ENCODE measurements at places on chromosomes 2 and 18. TPM values are rescaled to one million over a fixed set of nuclear protein-coding genes. Genes with fewer than 3 reads are reported as not detected.

Gene WDR7
- 13.7 TPM for total RNA-seq

Gene TMEM247
- total RNA-seq = not detected

GRCh38 chr2:1403565-1403964, 9.7 kb upstream of the TPO start:
- no peak for DNase-seq

GRCh38 chr2:53202063-53202462, 565.5 kb upstream of the CHAC2 start:
- peak; percentile 74 for DNase-seq

DNA sequence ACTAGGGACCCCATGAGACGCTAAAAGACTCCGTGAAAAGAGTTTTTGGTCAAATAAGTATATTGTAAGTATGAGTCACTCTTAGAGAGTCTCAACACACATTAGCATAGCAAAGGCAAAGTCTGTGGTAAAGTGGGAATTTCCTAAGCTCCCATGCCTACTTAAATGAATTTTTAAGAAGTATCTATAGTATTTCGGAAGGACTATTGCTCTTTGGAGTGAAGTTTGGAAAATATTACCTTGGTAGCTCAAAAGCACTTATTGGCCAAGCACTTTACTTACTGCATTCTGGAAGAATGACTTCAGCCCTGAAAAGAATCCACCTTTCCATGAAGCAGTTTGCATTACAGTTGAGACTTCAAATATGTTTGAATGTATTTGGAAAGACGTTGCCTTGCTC, 57.1 kb downstream of the CAVIN2 start:
- peak; percentile 7 for DNase-seq

DNA sequence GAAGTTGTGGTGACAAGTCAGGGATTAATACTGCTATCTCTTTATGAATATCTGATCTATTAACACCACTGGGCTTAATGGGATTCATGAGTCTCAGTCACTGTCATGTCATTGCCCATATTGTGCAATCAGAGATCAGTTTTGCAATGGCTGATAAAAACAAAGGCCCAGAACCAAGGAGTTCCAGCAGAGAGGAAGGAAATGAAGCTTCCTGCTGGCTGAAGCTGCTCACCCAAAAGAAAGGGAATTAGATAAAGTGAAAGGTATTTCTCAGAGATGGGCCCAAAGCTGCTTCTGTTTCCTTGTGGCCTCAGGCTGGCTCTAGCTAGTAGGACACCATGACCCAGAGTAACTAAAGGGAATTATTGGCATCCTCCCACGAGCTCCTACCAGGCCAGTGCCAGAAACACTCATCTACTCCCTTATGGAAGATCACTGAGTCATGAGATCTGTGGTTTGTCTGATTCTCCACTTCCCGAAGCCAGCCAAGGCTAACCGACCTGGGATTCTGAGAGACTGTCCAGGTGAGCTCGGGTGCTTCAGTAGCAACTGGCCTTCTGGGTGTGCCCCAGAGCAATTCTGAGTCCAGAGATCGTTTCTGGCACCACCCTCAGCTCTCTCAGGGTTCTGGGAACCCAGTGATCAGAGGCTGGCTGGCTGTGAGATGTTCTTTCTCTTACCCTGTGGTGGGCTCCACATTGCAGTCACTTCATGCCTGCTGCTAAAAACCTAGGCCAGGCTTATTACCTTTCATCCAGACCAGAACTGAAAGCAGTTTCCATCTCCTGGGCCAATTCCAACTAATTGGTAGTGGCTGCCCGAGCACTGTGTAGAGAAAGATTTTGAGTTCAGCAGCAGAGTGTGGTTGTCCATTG, 129.5 kb upstream of the PELI1 start:
- DNase-seq = peak; percentile 88

GRCh38 chr2:241776336-241777169, at the start of gene GAL3ST2:
GAL3ST2 (plus strand) TSS chr2:241776822; CDS start chr2:241776956, 134 bp downstream.
- no peak for DNase-seq

DNA sequence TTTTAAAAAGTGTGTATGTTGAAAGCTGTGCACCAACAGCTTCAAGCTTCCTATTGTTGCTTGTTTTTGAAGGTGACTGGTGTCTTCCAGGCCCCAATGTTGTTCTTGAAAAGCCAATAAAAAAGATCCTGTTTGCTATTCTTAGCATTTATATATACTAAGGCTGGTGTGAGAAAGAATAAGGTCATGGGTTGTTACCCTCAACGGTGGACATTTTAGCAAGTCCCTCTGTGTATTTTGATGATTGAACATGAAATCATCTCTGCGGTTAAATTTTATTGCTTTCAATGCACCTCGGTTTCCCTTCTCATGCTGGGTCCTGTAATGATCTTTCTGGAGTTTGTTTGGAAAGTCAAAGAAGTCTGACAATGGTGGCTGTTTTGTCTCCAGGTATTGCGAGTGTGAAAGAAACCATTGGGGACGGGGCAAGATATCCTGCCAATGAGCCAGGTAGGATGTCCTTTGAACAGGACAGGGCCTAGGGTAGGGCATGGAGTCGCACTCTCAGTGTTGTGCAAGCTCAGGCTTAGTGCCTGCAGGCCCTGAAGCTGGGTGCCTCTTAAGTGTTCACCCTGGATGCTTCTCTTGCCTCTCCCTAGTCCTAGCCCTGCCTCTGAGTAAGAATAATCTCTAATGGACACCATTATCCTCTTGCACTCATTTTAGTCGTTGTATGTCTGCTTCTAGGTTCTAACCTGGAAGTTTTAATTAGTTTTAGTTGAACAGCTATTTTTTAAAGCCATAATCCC, 16.0 kb upstream of the KLF7 start:
- no peak for DNase-seq

DNA sequence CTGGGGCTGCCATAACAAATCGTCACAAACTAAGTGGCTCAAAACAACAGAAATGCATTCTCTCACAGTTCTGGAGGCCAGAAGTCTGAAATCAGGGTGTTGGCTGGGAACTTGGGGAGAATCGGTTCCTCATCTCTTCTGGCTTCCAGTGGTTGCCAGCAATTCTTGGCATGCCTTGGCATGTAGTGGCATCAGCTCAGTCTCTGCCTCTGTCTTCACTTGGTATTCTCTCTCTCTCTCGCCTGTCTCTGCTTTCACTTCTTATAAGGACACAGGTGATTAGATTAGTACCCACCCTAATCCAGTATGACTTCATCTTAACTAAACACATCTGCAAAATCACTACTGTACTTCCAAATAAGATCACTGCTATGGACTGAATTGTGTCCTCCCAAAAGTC, 695.4 kb upstream of the ID2 start:
- DNase-seq = no peak

DNA sequence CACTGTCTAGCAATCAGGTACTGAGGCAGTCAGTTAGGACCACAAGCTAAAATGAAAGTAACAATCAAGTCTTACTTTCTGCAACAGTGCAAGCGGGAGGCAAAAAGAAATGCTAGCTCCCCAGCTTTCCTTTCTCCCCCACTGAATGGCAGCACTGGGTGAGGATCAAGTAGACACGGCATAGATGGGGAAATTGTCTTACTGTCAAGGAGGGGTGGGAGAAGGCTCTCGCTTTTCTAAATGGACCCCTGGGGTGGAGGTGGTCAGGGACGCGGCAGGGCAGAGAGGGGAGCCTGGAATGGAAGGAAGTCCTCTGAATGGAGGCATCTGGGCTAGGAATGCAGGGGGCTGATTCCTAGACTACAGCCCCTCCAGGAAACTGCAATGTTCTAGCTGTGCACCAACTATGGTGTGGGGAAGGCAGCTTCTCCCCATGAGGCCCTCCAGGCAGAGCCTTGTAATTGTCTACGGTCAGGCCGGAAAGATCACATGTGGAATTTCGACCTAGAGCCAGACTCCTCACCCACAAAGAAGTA, 24.3 kb downstream of the METTL8 start:
- no peak for DNase-seq

- DNase-seq = no peak
Observed at GRCh38 chr2:123086613-123087385, 938.3 kb upstream of the CNTNAP5 start.

DNA sequence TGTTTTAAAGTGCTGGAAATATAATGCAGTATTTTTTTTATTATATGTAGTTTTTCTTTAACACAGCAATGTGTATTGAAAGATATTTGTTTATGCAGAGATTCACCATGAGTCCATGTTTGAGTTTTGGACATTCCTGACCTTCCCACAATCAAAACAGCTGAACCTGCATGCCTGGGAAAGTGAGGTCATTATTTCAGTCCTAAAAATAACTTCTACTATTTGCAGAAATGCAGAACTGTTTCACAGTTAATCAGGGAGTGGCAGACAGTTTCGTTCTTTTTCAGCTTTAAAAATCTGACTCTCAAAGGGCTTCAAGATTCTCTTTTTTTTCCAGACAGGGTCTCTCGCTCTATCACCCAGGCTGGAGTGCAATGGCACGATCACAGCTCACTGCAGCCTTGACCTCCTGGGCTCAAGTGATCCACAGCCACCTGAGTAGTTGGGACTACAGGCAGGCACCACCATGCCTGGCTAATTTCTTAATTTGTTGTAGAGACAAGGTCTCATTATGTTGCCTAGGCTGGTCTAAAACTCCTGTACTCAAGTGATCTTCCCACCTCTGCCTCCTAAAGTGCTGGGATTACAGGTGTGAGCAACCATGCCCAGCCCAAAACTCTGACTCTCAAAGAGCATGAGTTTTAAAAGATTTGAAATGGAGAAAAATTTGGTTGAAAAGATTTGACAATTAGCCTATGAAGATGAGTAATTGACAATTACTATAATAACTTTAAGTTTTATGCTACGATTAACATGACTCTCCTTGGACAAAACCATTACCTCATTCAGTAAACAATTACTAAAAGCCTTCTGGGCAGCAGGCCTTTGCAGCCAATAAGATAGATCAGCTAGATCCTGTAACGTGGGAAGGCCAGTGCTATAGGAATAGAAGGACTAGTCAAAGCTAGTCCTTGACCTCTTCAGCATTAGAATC, 5.0 kb upstream of the MYL12B start:
- no peak for DNase-seq

DNA sequence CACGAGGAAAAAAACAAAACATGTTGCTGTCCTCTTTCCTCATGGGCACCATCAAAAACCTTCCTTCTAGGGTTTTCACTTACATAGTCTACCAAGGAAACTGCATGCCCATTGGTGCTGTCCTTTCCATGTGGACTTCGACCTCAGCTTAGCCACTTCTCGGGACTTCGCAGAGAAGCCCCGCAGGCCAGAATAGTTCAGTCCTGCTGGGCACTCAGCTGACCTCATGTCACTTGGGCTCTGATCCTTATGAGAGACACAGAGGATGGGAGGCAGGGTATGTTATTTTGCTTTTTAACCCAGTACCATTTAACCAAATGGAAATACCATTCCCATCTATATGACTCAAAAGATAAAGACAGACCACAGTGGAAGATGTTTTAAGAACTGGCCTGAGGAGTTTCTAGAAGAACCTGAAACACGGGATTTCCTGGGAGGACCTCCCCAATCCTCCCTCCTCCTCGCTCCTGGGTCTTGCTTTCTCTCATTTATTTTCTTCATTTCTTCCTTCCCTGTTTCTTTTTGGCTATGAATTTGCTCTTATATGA, 28.4 kb downstream of the AAK1 start:
- DNase-seq = no peak

DNA sequence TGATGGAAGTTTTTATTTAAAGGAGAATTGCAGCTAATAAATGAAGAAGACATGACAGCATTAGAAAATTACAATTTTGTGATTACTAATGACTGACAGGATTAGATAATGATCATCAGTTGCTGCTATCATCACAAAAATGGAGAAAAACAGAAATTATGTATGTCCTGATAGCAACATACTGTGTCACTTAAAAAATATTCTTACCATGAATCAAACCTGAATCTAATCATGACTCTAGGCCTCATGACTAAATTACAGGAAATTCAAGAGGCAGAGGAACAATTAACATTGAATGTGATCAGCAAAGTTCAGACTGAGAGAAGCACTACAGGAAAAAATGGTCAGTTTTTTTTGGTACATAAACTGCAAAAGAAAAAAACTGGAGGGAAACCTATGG, 147.8 kb downstream of the PMAIP1 start:
- DNase-seq = no peak

DNA sequence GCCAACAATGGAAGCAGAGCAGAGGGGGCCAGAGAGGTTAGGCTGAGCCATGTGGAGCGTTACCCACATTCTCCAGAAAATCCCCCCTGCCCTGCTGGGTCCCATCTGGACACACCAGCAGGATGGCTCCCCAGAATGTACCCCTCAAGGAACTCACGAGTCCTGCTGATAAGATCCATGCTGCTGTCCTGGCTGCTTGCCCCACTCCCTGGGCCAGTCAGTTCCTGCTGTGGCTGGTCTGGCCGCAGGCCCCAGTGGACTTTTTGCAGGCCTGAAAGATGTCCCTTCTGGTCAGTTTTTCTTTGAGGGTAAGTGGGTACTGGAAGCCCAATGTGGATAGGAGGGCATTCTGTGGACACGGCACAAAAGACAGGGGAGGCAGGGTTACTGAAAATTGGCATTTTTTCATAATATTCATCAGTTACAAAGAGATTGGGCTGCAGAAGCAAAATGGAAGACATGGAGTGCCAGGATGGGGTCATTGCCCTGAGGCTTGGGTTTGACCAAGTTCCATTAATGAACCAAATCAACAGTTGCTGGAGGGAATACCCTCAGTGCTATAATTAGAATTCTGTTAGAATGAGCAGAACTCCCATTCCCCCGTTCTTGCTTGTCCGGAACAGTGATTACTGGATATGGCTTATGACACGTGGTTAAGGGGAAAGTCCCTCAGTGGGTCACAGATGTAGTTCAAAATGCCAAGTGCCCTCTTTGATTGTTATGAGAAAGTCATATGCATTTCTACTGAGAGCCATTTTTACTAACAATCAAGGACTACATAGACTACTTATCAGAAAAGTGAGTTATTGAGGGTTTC, 38.7 kb downstream of the SLC4A5 start:
- no peak for DNase-seq

DNA sequence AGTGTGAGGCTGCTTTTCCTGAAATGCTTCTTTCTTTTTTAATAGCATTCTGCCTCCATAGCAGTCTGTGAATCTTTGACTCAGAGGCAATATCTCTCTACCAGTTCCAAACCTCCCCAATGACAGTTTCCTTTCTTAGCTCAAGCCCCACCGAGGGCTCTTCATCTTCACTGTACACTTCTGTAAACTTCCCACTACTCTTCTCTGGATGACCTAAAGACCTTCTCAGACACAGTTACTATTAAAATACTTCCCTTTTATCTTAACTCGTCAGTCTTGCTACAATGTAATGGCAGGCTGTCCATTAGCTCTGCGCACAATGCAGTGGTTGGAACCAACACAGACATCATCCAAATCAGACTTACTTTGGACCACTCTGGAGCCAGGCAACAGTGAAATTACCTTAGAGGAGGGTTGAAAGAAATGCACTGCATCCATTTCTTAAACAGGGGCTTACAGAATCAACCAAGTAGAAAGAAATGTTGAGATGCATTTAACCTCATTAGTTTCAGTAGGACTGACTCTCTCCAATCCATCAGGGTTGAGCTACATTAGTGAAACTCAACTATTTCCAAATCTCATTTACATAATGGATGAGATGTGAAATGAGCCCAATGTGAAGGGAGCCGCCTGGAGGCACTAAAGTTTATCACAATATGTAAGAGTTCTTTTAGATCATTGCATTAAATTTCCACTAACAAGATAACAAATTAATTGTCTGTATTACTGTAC, 343.8 kb downstream of the SETBP1 start:
- DNase-seq = no peak
